Activated CD4-positive, alpha-beta T cell treated with anti-CD3 and anti-CD28 coated beads, Interleukin-2, amount 50 U/mL, for 48 hours (primary cell): ENCODE measurements at places on chromosomes 12 and 14.

- peak; percentile 41 for DNase-seq
Observed at GRCh38 chr12:62813031-62813829, 121.7 kb downstream of the PPM1H start.

GRCh38 chr12:116600959-116601918, 42.1 kb downstream of the MAP1LC3B2 start:
- no peak for DNase-seq

GRCh38 chr14:74547331-74547927, 53.9 kb downstream of the ISCA2 start:
- no peak for DNase-seq

DNA sequence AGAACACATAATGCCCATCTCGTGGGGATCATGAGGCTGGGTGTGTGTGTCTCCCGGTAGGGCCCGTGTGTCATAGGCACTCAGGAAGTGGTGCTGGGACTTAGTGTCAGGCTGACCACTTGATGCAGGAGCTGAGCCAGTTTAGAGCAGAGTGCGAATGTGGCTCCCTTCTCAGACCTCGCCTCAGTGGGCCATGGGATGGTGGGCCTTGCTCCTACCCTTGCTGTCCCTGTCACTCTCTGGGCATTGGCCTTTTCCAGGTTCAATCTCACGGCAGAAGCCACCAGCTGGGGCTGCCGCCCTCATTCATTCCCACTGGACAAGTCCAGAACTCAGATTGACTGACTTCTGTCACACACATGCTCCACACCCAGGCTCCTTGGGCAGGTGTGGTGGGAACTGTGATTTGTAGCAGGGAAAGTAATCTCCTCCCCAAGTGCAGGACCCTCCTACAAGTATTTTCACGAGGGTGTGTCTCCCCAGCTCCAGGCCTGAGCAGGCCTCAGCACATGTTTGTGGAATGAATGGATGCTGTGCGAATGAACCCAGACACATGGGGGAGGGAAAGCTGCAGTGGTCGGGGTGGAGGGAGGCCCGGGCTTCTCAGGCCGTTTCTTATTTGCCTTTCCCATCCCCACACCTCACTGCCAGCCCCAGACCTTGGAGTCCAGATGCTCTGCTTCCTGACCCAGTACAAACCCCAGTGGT, 54.9 kb downstream of the BEGAIN start:
- DNase-seq = no peak

GRCh38 chr12:43348221-43348620, 203.8 kb downstream of the ADAMTS20 start:
- no peak for DNase-seq

GRCh38 chr12:79299447-79300198, 391.1 kb downstream of the PAWR start:
- DNase-seq = no peak

DNA sequence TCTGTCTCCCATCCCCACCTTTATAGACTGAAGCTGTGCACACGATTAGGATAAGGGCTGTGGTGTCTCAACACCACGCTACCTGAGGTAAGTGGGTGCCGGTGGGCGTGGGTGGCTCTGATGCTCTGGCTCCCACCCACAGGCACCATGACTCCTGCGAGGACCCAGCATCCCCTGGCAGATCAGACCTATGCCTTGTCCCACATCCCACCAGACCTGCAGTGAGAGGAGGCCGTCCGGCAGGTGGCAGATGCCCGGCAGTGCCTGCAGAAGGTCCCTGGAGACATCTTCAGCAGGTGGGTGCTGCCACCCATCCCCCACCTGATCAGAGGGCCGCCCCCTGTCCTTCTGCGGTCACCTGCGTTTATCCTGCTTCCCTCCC, 104.4 kb upstream of the PRB2 start:
- DNase-seq = no peak

DNA sequence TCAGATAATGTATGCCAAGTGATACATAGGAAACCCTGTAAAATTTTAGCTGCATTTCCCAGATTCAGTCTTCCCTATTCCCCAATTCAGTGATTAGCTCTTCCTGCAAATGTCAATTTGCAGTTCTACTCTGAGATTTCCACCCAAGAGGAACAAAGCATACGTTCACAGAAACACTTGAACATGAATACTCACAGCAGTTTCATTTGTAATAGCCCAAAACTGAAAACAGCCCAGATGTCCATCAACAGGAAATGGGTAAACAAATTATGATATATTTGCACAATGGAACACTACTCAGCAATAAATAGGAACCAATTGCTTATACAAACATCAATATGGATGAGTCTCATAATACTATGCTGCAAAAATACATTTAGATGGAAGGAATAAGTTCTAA, 194.2 kb downstream of the GXYLT1 start:
- DNase-seq = no peak

GRCh38 chr12:51923506-51924365, 16.4 kb downstream of the ACVRL1 start:
- DNase-seq = peak; percentile 69

- no peak for DNase-seq
Observed at GRCh38 chr12:69435644-69436043, 34.5 kb upstream of the FRS2 start.

GRCh38 chr12:34296143-34297041, 274.1 kb downstream of the ALG10 start:
- no peak for DNase-seq

DNA sequence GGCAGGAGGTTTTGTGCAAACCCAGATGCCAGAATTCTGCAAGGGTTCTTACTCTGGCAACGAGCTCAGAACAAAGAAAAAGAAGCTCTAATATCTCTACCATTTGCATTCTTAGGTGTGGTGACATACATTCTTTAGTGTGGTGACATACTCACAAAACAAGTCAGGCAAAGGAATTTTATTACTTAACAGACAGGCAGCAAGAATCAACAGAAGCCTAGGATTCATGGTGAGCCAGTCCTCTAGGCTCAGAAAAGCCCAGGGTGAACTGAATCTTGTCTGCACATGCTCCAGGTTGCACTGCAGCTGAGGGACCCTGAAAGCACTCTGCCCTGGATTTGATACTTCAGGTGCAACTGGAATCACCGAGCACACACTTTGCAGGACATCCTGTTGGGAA, 122.4 kb upstream of the PTPRQ start:
- DNase-seq = no peak

GRCh38 chr12:53985994-53986685, 1.2 kb downstream of the HOXC10 start:
- DNase-seq = no peak

DNA sequence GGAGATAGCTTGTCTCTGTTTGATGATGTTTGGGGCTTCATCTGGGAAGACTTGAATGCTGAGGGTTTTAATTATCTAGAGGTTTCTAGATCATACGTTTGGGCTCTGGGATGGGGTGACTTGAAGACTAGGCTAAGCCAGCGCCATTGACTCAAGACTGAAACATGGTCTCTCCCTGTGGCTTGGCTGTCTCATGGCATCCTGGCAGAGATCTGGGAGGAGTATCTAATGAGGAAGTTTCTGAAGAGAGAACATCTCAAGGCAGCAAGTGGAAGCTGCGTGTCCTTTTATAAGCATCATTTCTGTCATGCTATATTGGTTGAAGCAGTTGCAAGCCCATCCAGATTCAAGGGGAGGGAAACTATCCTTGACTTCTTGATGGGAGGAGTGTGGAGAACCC, 104.8 kb downstream of the UNC79 start:
- DNase-seq = no peak

- no peak for DNase-seq
Observed at GRCh38 chr12:115726691-115727090, 550.8 kb downstream of the MED13L start.

GRCh38 chr12:107571492-107571891, 114.1 kb upstream of the PWP1 start:
- DNase-seq = no peak

- peak; percentile 38 for DNase-seq
Observed at GRCh38 chr12:12891080-12891880, at the start of gene GPRC5A. GPRC5A (plus strand) TSS chr12:12891562; CDS start chr12:12908250, 16,688 bp downstream.
